Stimulated activated CD8-positive, alpha-beta memory T cell treated with anti-CD3 and anti-CD28 coated beads, Interleukin-12 subunit alpha, Interleukin-12 subunit beta, amount 100 ng/mL, for 1 hour (primary cell): ENCODE measurements at places on chromosomes 2 and 18.

DNA sequence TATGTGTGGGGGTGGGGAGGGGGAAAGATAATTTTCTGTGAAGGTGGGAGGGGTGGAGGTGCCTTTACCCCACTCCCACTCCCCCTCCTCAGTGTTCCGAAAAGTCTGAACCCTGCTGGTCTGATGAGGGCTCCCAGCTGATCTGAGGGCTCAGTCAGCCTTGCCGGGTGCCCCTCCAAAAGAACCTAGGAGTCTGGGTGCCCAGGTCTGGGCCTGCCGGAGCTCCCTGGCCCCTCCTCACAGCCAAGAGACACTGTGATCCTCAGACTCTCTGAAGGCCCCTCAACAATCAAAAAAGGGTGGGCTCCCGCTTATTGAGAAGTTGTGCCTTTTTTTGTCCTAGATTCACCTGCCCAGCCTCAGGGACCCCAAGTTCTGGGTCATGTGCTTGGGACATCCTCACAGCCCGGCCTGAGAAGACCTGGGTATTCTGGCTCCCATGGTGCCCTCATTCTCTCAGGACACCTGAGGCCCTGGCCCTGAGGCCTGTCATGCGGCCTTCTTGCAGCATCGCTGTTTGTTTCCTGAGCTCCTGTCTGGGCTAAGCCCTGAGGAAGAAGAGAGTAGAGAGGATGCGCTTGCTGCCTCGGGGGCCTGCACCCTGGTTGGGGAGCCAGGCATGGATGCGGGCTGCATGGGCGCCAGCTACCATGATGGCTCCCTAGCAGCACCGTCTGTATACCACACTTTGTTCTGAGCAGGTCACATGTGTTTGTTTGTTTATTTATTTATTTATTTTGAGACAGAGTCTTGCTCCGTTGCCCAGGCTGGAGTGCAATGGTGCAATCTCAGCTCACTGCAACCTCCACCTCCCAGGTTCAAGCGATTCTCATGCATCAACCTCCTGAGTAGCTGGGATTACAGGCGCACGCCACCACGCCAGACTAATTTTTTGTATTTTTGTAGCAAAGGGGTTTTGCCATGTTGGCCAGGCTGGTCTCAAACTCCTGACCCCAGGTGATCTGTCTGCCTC lies 44.0 kb downstream of the SDC1 start:
- DNase-seq, result no peak

GRCh38 chr2:217714287-217714751 lies 288.5 kb downstream of the TNS1 start:
- DNase-seq, result no peak

- no peak for DNase-seq
Observed at GRCh38 chr2:98907966-98908905, 27.8 kb downstream of the CRACDL start.

GRCh38 chr2:117858336-117858735 lies 43.8 kb downstream of the DDX18 start:
- DNase-seq, result no peak

DNA sequence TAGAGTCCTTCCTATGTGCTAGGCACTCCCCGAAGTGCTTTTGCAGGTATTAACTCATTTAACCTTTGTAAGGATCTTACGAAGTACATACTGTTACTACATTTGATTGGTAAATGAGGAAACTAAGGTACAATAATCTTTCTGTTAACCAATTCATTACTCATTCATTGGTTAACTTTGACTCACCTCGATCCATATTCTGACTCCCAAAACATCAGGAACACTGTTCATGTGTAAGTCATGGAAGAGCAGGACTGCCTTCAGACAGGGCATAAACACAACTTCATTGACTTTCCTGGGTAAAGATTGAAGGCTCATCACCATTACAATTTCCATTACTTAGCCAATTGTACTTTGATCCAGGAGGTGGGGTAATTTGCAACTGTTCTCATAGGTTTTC lies 40.6 kb downstream of the NAPG start:
- no peak for DNase-seq

DNA sequence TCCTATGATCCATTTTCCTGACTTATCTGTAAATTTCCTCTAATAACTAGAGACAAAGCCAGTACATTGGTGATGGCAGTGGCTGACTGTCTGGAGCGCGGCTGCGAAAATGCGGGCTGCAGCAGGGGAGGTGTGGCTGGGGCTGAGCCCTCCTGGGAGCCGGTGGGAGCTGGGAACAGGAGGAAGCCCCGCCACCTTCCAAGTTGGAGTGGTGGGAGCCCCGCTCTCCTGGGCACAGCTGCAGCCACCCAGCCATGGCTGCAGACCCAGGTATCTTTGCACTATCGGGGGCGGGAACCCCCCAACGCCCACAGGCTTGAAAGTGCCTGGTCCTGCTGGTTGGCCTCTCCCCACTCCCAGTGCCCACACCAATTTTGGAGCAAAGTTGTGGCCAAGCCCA lies 633.0 kb upstream of the TMEFF2 start:
- DNase-seq, result no peak

DNA sequence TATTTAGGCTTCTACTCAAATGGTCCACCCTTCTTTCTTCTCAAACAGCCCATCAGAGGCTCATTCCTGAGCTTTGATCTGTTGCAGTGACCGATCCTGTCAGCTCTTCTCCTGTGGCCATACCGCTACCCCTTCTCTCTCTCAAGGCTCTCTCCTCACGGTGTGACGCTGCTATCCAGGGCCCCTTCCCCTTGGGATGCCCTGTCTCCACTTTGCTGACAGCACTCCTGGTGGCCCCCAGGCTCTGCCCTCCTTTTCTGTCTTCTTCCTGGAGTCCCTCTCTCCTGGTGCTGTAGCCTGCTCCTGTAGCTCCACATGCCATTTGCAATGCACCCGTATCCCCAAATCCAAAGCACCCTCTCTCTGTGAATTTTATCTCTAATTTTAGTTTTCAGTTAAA lies 45.4 kb upstream of the CTAGE1 start:
- DNase-seq, result no peak

DNA sequence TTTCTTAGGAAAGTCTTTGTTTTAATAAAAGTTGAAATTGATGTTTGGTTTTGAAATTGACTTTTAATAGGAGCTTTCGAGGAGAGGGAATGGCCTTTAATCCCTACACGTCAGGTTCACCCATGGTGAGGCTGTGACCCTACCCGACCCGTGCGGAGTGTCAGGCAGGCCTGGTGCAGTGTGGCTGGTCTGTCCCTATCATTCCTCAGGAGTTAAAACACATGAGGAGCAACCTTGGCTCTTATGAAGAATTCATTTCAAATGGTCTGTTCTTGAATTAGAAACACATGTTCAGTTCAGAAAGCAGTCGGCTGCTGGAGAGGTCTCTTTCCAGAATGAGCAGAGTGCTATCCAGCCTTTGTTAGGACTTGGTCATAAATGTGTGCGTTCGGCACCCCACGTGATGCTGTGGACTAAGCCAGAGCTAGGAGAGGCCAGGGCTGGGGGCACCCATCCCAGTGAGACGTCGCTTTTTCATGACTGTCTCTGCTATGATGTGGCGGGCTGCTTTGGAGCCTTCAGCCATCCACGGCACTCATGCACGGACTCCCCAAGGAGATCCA lies 54.7 kb downstream of the EMILIN2 start:
- DNase-seq, result no peak

GRCh38 chr2:66101206-66101605 lies 333.7 kb upstream of the MEIS1 start:
- no peak for DNase-seq

DNA sequence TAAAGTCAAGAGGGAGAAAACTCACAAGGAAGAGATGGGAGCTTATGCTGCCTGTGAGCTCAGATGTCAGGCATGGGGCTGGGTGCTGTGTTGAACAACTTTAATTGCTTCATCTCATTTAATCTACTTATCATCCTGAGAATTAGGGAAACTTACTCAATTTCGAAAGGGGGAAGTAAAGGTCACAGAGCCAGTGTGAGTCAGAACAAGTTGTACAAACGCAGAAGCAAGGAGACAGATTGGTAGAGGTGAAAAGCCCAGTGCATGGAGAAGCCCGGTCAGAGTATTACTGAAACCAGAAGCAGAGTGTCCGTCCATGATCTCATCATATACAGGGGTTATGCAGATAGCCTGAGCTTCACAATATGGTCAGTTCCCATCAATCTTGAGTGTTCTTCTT lies 281.1 kb upstream of the POU3F3 start:
- no peak for DNase-seq

DNA sequence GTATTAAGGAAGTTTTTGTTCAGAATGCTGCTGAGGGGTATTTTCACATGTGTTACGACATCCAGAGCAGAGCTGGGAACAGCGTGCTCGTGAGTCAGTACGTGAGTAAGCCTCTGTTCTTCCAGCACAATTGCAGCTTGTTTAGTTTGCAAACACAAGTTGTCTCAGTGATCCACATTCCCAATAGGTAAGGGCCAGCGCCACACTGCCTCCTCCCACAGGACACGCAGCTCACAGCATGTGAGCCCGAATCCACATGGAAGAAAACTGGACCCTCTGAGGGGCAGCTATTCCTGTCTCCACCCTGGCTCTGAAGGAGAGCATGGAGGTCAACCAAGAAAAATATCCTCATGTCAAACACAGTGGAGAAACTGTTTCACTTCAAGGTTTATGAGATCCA lies 173.9 kb upstream of the PID1 start:
- no peak for DNase-seq

DNA sequence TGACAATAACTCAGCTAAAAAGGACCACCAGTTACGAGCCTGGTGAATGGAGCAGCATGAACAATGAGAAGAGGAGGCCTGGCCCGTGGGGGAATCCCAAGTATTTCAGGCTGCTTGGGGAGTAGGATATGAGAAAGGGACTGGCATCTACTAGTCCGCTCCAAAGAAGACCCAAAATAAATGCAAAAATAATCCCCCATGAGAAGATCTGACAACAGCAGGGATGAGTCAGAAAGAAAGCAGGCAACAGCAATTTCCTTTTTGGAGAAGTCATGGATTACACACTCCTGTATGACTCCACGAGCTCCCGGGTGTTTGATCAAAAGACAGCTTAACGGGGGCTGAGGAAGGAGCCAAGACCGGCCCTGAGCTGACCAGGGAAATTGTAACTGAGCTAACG lies 111.4 kb downstream of the SOX11 start:
- DNase-seq, result no peak
